A549 treated with CORT108297 at 1 μM for 4 hours (cell line): ENCODE measurements at places on chromosomes 12 and 14. TPM values are rescaled to one million over a fixed set of nuclear protein-coding genes. Genes with fewer than 3 reads are reported as not detected.

CIROP gene
- not detected in 5 replicates for total RNA-seq

FBLN5 gene
- 2.4 to 3.3 TPM (median 2.8 TPM) in 5 replicates for total RNA-seq

PTGDR gene
- total RNA-seq: not detected in 5 replicates

SLC7A7 gene
- 12.6 to 19.5 TPM (median 15.3 TPM) in 5 replicates for total RNA-seq

EML5 gene
- 0.47 to 0.76 TPM (median 0.63 TPM) in 5 replicates for total RNA-seq

SLC15A4 gene
- total RNA-seq: 20.8 to 25.6 TPM (median 23.8 TPM) in 5 replicates

SRRM4 gene
- not detected in 5 replicates for total RNA-seq

TCL1B gene
- not detected in 5 replicates for total RNA-seq

PLD4 gene
- total RNA-seq: 0.06 to 0.12 TPM (median 0.06 TPM) in 4 of 5 replicates, not detected in the other

GLT8D2 gene
- 0.25 to 0.35 TPM (median 0.28 TPM) in 5 replicates for total RNA-seq

RND1 gene
- total RNA-seq: 12.0 to 17.8 TPM (median 14.2 TPM) in 5 replicates

FERMT2 gene
- 31.0 to 50.3 TPM (median 39.8 TPM) in 5 replicates for total RNA-seq
